NCI-H1092 (cell line): ENCODE measurements at places on chromosomes 2 and 18.

GRCh38 chr2:46942143-46942526 is 26.5 kb upstream of the MCFD2 start:
- no peak for DNase-seq

GRCh38 chr2:223722226-223722625 is 115.2 kb downstream of the AP1S3 start:
- no peak for DNase-seq

- no peak for DNase-seq
These were observed 6.7 kb upstream of the CLK1 start for GRCh38 chr2:200871151-200871550.

DNA sequence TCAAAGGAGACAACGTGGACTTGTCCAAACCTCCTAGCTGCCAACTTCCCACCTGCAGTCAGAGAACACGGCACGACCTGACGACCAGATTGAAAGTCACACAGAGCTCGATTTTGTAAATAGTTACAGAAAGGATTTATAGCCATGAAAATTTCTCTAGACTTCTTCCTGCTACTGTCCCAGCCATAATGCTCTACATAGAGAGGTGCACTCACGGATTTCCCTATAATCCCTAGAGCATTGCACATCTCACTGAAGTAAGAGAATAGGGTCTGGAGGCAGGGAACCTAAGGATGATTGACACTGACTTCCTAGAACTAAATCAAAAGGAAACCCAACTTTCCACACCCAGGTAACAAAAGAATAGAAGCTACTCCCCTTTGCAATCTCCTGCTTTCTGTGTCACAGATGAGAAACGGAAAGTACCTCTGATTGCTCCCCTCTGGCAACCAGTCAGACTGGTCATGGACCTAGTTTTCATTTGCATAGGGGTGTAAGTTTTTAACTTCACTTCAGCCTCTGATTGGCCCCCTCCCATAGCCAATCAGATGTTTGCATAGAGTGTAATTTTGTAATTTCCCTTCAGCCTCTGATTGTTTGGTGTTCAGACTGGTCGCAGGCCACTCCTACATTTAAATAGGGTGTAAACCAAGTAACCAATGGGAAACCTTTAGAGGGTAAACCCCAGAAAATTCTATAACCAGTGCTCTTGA is 58.6 kb upstream of the FBXO11 start:
- no peak for DNase-seq

GRCh38 chr2:12257476-12257875 is 459.3 kb upstream of the TRIB2 start:
- DNase-seq = no peak

GRCh38 chr2:180238729-180239128 is 231.6 kb upstream of the CWC22 start:
- no peak for DNase-seq

- DNase-seq = no peak
These were observed 84.3 kb downstream of the NEB start for GRCh38 chr2:151649966-151650365.

DNA sequence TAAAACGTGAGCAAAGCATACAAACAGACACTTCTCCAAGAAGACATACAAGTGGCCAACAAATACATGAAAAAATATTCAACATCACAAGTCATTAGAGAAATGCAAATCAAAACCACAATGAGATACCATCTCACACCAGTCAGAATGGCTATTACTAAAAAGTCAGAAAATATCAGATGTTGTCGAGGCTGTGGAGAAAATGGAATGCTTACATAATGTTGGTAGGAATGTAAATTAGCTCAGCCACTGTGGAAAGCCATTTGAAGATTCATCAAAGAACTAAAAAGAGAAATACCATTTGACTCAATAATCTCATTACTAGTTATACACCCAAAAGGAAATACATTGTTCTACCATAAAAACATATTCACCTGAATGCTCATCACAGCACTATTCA is 825.7 kb downstream of the SUCLG1 start:
- DNase-seq = no peak
